ENCODE measurements at places on chromosomes 2 and 18.

GRCh38 chr2:102975996-102976975 lies 214.5 kb downstream of the TMEM182 start:
- peak; percentile 33 for DNase-seq

DNA sequence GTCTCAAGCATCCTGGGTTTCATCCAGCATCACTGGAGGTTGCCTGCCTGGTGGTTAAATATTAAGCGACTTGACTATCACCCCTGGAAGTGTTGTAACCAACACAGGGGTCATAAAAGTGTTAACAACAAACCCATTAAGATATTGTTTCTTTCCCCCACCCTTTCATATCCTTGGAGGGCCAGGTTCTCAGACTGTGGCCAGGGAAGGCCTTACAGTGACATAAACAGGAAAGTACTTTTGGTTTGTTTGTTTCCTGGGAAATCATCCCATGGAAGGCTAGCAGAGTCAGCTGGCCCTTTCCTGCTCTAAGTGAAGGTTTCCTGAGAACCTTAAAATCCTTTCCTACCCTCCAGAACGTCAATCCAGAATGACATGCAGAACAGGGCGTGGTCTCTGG lies 160.9 kb downstream of the CLIP4 start:
- DNase-seq = no peak

- DNase-seq = no peak
These were observed 109.6 kb upstream of the KCTD1 start for GRCh38 chr18:26657631-26658581.

- no peak for DNase-seq
These were observed 84.9 kb downstream of the SCN1A start for GRCh38 chr2:166042768-166043390.

GRCh38 chr2:230131366-230131765 lies 62.6 kb upstream of the SLC16A14 start:
- no peak for DNase-seq

- no peak for DNase-seq
These were observed 58.2 kb downstream of the GLS start for GRCh38 chr2:190938771-190939335.

GRCh38 chr2:40257340-40258134 lies 194.4 kb downstream of the SLC8A1 start:
- no peak for DNase-seq

DNA sequence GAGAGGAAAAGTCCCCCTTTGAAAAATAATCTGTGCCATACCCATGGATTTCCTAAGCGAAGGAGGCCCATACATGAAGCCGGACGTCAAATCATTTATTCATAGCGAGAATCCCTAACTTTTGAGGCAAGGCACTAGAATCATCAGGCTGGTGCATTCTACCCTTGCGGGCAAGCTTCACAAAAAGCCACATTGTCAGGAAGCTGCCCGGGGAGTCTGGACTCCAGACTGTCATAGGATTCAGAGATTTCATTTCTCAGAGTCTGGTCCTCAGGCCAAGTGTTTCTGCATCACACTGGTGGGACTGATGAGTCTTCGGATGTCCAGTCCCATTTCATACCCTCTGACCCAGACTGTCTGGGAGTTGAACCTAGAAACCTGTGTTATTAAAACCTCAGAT lies 8.9 kb downstream of the SLC9A4 start:
- no peak for DNase-seq

GRCh38 chr18:62486290-62486964 lies 36.4 kb upstream of the ZCCHC2 start:
- no peak for DNase-seq

DNA sequence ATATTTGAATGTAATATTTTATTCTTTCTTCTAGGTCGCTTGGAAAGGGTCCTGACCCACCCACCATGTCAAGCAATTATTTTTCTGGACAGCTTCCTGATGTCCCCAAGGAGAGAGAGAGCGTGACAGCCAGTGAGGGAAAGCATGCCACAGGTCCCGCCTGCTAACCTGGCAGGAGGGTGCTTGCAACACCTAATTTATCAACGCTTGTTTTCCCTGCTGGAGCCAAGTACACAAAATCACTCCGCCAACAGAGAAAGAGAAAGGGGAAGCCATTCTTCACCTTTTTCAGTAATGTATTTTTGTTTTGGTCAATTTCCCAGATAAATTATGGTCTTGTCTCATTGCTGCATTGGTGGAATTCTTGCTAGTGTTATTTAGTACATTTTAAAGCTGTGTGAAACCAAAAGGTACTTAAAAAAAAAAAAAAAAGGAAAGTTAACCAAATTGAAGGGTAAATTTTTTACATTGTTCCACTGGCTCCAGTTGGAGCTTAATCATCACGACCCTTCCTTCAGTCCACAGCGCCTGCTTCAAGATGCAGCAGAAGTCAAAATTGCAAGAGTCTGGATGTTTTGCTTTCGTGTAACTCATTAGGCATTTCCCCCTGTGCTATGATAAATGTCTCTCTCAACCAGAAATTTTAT lies 88.5 kb upstream of the COPS8 start:
- no peak for DNase-seq

- DNase-seq = peak; percentile 3
These were observed 417.0 kb downstream of the SLC4A3 start for GRCh38 chr2:220044383-220044782.

DNA sequence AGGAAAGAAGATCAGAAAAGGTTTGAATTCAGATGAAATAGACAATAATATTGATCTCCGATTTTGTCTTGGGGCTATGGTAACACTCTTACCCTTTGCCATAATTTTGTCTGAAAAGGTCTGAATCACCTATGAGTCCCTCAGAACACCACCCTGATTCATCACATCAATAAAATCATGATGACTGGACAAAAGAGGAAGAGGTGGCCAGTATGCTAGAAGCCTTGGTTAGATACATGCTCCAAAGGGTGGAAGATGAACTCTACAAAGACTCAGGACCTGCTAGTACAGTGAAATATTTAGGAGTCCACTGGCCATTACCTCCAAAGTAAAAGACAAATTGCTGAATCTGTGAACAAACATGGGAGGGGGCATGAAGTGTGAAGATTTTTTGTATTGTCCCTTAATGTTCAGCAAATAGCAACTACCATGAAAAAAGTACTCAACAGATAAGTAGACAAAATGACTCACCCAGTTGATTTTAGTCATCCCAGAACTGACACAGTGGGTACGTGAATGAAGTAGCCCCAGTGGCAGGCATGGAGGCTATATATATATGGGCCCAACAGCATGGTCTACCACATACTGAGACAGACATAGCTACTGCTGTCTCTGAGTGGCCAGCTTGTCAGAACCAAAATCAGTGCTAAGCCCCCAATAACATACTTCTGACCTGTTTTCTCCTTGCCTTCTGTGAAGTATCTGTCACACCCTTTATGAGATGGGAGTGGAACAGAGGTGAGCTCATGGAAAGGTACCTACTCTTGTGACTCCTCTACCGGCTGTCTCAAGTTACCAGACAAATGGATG lies 36.5 kb upstream of the GLS start:
- DNase-seq = no peak

DNA sequence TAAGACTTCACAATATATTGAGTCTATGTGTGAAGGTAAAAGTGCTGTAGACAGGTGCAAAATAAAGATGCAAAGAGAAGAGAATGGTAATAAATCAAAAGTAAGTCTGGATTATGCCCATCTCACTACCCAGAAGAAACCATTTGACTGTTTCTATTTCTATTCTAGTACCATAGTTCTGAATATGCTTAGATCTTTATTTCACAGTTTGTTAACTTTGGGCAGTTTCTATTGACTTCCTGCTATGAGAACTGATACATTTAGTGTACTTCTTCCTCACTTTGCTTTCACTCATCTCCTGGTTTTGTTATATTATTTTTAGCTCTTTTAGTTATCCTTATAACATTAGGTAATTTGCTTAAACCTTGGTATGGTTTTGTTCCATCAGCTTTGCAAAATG lies 94.9 kb downstream of the HS1BP3 start:
- DNase-seq = no peak

GRCh38 chr2:51413726-51414125 lies 381.8 kb upstream of the NRXN1 start:
- no peak for DNase-seq

All from iPS DF 19.7 (cell line).